ENCODE measurements at places on chromosomes 16 and 17. TPM values are rescaled to one million over a fixed set of nuclear protein-coding genes. Genes with fewer than 3 reads are reported as not detected.

MPO gene
- 0.79 TPM for polyA plus RNA-seq

GPR139 gene
- 0.07 TPM for polyA plus RNA-seq

DNAJA3 gene
- polyA plus RNA-seq = 46.0 TPM

RDM1 gene
- 5.6 TPM for polyA plus RNA-seq

LHX1 gene
- polyA plus RNA-seq = not detected

METTL26 gene
- 59.1 TPM for polyA plus RNA-seq

ADAP2 gene
- 4.9 TPM for polyA plus RNA-seq

All from large intestine (tissue), 12 donors.